ENCODE measurements at places on chromosomes 12 and 14. TPM values are rescaled to one million over a fixed set of nuclear protein-coding genes. Genes with fewer than 3 reads are reported as not detected.
A peak's percentile ranks its signal among the peaks of the same experiment; 100 is the strongest.

GRCh38 chr12:113684908-113685782 lies 213.5 kb upstream of the LHX5 start:
- no peaks in the 10 kb centered on the region for H3K4me1 ChIP-seq
- H3K27ac ChIP-seq: no peak overlapping the region
- H3K36me3 ChIP-seq: no peaks in the 10 kb centered on the region
- no peak for DNase-seq
- H3K4me3 ChIP-seq: no peak overlapping the region

- H3K27me3 ChIP-seq: no peaks in the 10 kb centered on the region
- H3K27ac ChIP-seq: no peak overlapping the region
- no peaks in the 10 kb centered on the region for H3K4me1 ChIP-seq
- H3K4me3 ChIP-seq: no peak overlapping the region
- no peak for DNase-seq
Measured at GRCh38 chr14:46482200-46482599, 169.4 kb downstream of the RPL10L start.

GRCh38 chr14:104224506-104225277 lies 86.3 kb downstream of the KIF26A start:
- H3K4me3 ChIP-seq: no peak overlapping the region
- H3K4me1 ChIP-seq: peaks cover 12% of the 10 kb centered on the region
- peak; percentile 64 for DNase-seq
- no peaks in the 10 kb centered on the region for H3K27me3 ChIP-seq

DNA sequence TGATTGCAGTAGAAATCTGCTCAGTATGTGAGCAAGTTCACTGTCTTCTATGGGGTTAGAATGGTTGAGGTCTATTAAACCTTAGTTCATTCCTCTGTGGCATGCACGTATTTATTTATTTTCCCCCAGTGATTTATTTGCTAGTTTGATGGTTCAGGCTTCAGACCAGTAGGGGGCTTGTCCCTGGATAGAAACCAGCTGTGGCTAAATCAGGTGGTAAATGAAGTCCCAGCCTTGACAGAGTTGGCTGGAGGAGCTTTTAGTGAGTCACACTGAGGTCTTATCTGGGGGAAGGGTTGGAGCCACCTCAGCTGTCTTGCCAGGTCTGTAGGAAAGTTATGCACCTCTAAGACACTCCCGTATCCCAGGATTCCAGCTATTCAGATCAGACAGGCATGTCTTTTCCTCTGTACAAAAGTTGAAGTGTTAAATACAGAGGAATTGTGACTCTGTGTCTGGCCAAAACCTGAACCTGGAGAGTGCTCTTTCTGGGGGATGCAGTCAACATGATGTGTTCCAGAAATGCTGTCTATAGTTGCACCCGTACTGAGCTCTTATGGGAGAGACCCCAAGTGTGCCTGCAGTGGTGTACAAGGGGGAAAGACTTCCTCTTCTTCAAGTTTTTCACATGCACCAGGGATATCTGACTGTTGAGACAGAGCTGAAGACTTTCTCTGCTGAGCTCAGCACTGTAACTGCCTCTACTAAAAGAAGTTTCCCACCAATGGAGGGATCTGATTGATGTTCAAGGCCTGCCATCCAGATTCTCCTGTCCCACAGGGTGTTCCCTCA lies 1322.1 kb downstream of the TMEM121 start:
- H3K27ac ChIP-seq: no peak overlapping the region
- no peak for DNase-seq
- no peak overlapping the region for H3K4me3 ChIP-seq
- H3K36me3 ChIP-seq: no peaks in the 10 kb centered on the region
- H3K27me3 ChIP-seq: no peaks in the 10 kb centered on the region

DNA sequence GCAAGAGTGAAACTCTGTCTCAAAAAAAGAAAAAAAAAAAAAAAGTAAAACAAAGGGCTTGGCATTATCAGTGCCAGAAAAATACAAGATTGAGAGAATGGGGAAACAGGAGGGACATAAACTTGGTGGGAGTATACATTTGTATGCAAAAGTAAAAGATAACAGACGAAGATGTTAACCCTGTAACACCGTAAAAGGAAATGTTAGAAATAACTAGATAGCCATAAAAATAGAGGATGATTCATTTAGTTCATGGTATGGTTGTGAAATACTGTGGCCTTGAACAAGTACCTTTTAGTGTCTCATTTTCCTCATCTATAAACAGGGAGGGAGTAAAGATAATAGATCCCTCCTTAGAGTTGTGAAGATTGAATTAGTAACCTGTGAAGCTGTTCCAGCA lies 33.3 kb downstream of the ATP2A2 start:
- no peaks in the 10 kb centered on the region for H3K36me3 ChIP-seq
- no peak overlapping the region for H3K27ac ChIP-seq
- no peak for DNase-seq
- H3K4me1 ChIP-seq: no peaks in the 10 kb centered on the region

GRCh38 chr14:74852922-74853530 lies 22.9 kb downstream of the PROX2 start:
- no peak overlapping the region for H3K4me3 ChIP-seq
- no peak overlapping the region for H3K27ac ChIP-seq
- no peaks in the 10 kb centered on the region for H3K27me3 ChIP-seq
- H3K4me1 ChIP-seq: peaks cover 10% of the 10 kb centered on the region
- H3K36me3 ChIP-seq: no peaks in the 10 kb centered on the region
- no peak for DNase-seq

DNA sequence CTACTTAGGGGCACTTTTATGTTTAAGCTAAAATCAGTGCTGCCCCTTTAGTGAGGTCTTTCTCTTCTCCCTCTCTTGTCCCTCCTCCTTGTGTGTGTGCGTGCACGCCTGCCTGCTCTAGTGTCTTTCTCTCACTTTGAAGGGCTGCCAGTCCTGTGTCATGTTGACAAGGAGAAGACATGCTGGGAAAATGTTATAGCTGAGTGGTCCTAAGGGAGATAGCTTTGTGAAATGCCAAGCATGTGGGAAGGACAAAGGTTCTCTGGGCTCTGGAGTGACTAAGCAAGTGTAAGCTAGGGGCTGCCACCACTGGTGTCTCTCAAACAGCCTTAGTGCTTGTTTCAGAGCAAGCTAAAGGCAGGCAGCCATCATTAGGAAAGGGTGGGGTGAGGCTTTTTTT lies 108.4 kb downstream of the EMP1 start:
- no peaks in the 10 kb centered on the region for H3K27me3 ChIP-seq
- no peak overlapping the region for H3K27ac ChIP-seq
- H3K4me3 ChIP-seq: no peak overlapping the region
- H3K36me3 ChIP-seq: no peaks in the 10 kb centered on the region
- no peaks in the 10 kb centered on the region for H3K4me1 ChIP-seq
- no peak for DNase-seq

GRCh38 chr14:64439141-64439540 lies 26.2 kb upstream of the AKAP5 start:
- no peaks in the 10 kb centered on the region for H3K4me1 ChIP-seq
- H3K27me3 ChIP-seq: no peaks in the 10 kb centered on the region
- H3K4me3 ChIP-seq: no peak overlapping the region
- no peaks in the 10 kb centered on the region for H3K36me3 ChIP-seq
- no peak for DNase-seq

GRCh38 chr14:49954171-49954631 lies 61.3 kb downstream of the ARF6 start:
- no peak for DNase-seq
- no peak overlapping the region for H3K4me3 ChIP-seq
- H3K4me1 ChIP-seq: no peaks in the 10 kb centered on the region
- no peak overlapping the region for H3K27ac ChIP-seq
- no peaks in the 10 kb centered on the region for H3K27me3 ChIP-seq

DNA sequence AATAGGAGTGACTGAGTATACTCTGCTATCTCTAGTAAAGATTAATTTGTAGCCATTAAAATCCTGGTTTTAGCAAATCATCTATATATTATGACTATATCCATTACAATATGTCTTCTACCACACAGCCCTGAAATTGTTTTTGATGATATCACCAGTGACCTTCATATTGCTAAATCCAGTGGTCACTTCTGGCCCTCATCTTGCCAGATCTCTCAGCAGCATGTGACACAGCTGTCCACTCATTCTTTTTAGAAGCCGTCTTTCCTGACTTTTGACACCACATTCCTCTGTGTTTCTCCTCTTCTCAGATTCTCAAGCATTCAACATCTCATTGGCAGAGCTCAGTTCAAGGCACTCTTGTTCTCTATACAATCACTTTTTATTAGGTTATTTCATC lies 54.9 kb downstream of the CPNE8 start:
- DNase-seq: no peak
- no peaks in the 10 kb centered on the region for H3K27me3 ChIP-seq

- H3K36me3 ChIP-seq: no peaks in the 10 kb centered on the region
- DNase-seq: peak; percentile 44
- H3K4me3 ChIP-seq: peak overlapping the region; percentile 13
- H3K27me3 ChIP-seq: no peaks in the 10 kb centered on the region
Measured at GRCh38 chr14:64706593-64707193, 2.5 kb downstream of the PLEKHG3 start.

DNA sequence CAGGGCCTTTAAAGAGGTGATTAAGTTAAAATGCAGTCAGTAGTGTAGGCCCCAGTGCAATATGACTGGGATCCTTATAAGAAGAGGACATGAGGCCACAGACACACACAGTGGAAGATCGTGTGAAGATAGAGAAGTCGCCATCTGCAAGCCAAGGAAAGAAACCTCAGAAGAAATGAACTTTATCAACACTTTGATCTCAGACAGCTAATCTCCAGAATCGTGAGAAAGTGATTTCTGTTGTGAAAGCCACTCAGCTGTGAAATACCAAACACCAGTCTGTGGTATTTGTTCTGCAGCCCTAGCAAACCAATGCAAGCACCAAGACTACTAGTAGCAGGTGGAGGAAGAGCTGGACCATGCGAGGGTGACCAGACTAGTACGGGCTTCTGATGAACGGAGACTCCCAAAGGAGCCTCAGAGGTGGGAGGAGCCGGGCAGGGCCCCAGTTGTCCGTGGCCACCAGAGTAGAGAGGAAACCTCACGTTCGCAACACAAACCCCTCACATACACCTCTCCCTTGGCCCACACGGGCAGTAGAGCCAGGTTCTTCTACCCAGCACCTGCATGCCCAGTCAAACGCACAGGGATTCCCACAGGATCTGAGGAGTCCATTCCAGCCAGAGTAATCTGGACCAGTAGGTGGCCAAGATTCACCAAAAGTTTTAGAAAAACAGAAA lies 243.0 kb downstream of the TTC8 start:
- H3K27ac ChIP-seq: no peak overlapping the region
- H3K27me3 ChIP-seq: no peaks in the 10 kb centered on the region
- no peaks in the 10 kb centered on the region for H3K36me3 ChIP-seq

DNA sequence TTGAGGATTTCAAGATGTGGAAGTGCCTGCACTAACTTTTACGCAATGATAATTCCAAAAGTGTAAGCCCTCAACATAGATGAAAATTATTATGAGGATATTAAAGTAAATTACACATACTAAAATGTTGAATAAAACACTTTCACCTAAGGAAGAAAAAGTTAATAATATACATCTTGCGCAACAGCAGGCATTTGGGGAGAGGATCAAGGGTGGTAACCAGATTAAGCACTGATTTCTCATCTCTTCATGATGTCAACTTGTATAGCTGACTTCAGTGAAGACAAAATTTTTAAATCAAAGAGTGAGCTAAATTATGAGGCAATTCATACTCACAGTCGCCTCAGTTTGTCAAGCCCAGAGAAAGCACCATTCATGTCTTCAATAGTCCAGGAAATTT lies 33.8 kb downstream of the LRIG3 start:
- H3K27ac ChIP-seq: no peak overlapping the region
- no peak for DNase-seq
- H3K4me1 ChIP-seq: no peaks in the 10 kb centered on the region
- H3K4me3 ChIP-seq: no peak overlapping the region
- H3K27me3 ChIP-seq: no peaks in the 10 kb centered on the region
- H3K36me3 ChIP-seq: no peaks in the 10 kb centered on the region

- H3K27me3 ChIP-seq: no peaks in the 10 kb centered on the region
- peaks cover under 1% of the 10 kb centered on the region for H3K36me3 ChIP-seq
- H3K4me3 ChIP-seq: no peak overlapping the region
- H3K27ac ChIP-seq: no peak overlapping the region
- peaks cover 9% of the 10 kb centered on the region for H3K4me1 ChIP-seq
- peak; percentile 78 for DNase-seq
Measured at GRCh38 chr14:23068789-23069412, 11.6 kb upstream of the CDH24 start.

DNA sequence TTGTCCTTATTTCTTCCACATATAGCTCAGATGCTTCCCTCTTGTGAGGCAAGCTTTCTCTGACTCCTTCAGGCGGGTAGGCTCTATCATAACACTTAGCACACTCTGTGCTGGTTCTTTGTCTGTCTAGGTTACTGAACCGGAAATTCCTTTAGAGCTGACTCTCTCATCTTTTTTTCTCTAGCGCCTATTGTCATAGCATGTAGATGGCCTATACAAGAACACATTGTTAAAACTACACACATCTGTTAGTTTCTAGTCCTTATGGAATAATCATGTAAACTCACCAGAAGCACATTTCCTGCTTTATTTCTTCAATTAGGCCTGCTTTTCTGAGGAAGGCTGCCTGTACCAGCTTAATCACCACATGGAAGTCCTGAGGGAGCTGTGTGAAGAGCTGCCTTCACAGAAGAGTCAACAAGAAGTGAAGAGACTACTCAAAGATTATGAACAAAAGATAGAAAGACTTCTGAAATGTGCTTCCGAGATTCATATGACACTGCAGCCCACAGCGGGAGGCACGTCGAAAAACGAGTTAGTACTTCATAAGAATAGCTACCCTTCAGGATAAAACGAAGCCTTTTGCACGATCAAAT lies 143.9 kb downstream of the SYNE2 start:
- H3K27ac ChIP-seq: no peak overlapping the region
- H3K4me3 ChIP-seq: no peak overlapping the region
- H3K4me1 ChIP-seq: no peaks in the 10 kb centered on the region

DNA sequence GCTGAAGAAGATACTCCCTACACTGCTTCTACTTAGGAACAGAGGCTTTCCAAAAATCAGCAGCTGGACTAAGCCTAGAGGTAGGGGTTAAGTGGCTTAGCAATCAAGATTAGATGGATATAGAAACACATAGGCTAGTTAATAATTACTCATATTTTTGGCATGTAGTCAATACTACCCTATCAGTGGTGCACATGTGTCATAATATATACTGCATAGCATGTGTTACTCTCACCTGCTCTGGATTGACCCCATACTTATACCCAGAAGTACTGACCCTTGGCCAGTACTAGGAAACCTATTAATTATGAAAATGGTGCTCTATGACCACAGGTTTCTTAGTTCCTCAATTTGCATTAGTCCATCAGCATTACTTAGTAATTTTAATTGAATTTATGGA lies 528.4 kb upstream of the LMO3 start:
- no peak for DNase-seq
- no peak overlapping the region for H3K27ac ChIP-seq
- H3K4me3 ChIP-seq: no peak overlapping the region
- H3K36me3 ChIP-seq: no peaks in the 10 kb centered on the region

PTPRR gene
- 0.20 TPM for total RNA-seq

IL31 gene
- total RNA-seq: not detected

KERA gene
- not detected for total RNA-seq

MYH6 gene
- 0.50 TPM for total RNA-seq

BCAT1 gene
- 106 TPM for total RNA-seq

CEP83 gene
- total RNA-seq: 47.6 TPM

VRTN gene
- not detected for total RNA-seq

LRRIQ1 gene
- 2.5 TPM for total RNA-seq

CMA1 gene
- total RNA-seq: not detected

All from ovary (tissue), 10 donors.